CD4-positive, alpha-beta T cell (primary cell): ENCODE measurements at places on chromosomes 7 and 10. TPM values are rescaled to one million over a fixed set of nuclear protein-coding genes. Genes with fewer than 3 reads are reported as not detected.
A peak's percentile ranks its signal among the peaks of the same experiment; 100 is the strongest.

Gene KAZALD1
- not detected for total RNA-seq

Gene ARHGEF35
- 2.0 TPM for total RNA-seq

Gene CFAP43
- total RNA-seq: not detected

Gene PRLHR
- total RNA-seq: not detected

Gene AMPH
- total RNA-seq: not detected

Gene GPR141
- total RNA-seq: not detected

Gene ENKUR
- not detected for total RNA-seq

DNA sequence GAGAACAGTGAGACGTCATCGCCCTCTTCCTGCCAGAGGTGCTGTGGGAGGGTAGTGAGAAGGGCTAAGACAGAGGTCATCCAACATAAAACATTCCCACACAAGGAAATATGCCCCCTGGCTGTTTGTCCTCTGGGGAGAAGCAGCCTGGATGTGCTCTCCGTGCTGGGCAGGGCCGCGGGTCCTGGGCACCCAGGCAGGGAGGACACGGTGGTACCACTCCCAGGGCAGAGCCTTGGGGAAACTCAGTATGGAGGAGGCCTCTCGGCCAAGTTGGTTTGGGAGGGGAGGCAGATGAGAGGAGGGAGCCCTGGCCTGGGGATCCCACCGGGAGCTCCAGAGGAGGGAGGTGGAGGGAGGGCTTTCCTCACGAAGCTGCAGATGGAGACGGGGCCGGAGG, 129.4 kb downstream of the GLRX3 start:
- H3K27ac ChIP-seq: no peak overlapping the region
- no peak overlapping the region for H3K4me3 ChIP-seq
- H3K27me3 ChIP-seq: no peaks in the 10 kb centered on the region
- H3K36me3 ChIP-seq: no peaks in the 10 kb centered on the region

DNA sequence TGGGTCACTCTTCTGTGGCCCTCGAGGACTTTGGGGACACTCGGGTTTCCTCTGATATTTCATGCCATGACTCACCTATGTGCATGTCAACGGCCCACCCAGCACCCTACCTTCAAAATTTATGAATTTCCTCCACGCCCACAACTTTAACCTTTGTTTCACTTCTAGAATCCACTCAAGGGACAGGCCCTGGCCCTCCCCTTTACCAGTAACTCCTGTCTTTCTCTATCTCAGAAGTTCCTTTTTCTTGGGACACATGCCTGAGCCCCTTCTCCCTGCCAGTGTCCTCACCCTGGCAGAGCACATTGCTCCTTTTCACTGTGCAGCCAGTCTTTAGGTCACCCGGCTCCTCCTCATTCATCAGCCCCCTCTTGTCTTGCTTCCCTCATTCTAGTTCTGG, 282.5 kb upstream of the KLF6 start:
- peaks cover 17% of the 10 kb centered on the region for H3K4me1 ChIP-seq
- no peak overlapping the region for H3K27ac ChIP-seq
- no peaks in the 10 kb centered on the region for H3K27me3 ChIP-seq
- no peak overlapping the region for H3K4me3 ChIP-seq
- no peak for DNase-seq

DNA sequence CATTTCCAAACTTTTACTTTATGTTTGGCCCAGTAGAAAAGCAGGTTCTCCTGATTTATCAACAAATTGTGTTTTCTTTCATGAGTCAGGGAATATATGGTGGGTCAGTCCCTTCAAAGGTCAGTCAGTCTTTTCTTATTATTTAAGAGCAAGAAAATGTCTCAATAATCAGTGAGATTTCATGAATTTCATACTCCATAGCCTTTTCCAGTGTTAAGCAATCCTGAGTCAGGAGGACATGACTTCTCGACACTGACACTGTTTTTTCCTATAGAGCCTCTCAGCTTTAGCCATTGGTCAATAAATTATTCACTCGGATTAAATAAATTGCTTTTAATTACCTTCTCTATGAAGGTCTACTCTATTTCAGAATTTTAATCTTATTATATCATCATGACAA, 334.5 kb downstream of the SORCS1 start:
- H3K27me3 ChIP-seq: no peaks in the 10 kb centered on the region
- no peak for DNase-seq
- no peaks in the 10 kb centered on the region for H3K4me1 ChIP-seq
- no peak overlapping the region for H3K4me3 ChIP-seq
- H3K27ac ChIP-seq: no peak overlapping the region

- no peaks in the 10 kb centered on the region for H3K27me3 ChIP-seq
- H3K4me3 ChIP-seq: no peak overlapping the region
- no peaks in the 10 kb centered on the region for H3K36me3 ChIP-seq
- DNase-seq: no peak
- no peaks in the 10 kb centered on the region for H3K4me1 ChIP-seq
Measured at GRCh38 chr10:115082506-115082905, 10.7 kb upstream of the ATRNL1 start.

- H3K27ac ChIP-seq: no peak overlapping the region
- no peak overlapping the region for H3K4me3 ChIP-seq
- DNase-seq: no peak
- no peaks in the 10 kb centered on the region for H3K4me1 ChIP-seq
- no peaks in the 10 kb centered on the region for H3K36me3 ChIP-seq
- no peaks in the 10 kb centered on the region for H3K27me3 ChIP-seq
Measured at GRCh38 chr7:106418094-106418493, 133.3 kb upstream of the NAMPT start.

DNA sequence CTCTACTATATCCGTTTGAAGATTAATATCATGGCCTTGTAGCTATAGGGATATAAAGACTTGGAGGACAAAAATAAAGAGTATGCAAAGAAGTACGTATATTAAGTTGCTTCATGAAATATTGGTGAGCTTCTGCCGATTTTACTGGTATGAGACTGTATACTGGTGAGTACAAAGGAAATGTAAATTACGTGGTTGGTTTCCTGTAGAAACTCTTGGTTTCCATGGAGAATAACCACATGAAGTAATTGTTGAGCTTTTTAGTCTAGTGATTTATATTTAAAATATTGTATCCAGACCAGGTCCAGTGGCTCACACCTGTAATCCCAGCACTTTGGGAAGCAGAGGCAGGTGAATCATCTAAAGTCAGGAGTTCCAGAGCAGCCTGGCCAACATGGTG, 32.2 kb upstream of the GLI3 start:
- no peak for DNase-seq
- H3K36me3 ChIP-seq: no peaks in the 10 kb centered on the region
- H3K4me3 ChIP-seq: no peak overlapping the region
- no peaks in the 10 kb centered on the region for H3K4me1 ChIP-seq
- no peak overlapping the region for H3K27ac ChIP-seq

DNA sequence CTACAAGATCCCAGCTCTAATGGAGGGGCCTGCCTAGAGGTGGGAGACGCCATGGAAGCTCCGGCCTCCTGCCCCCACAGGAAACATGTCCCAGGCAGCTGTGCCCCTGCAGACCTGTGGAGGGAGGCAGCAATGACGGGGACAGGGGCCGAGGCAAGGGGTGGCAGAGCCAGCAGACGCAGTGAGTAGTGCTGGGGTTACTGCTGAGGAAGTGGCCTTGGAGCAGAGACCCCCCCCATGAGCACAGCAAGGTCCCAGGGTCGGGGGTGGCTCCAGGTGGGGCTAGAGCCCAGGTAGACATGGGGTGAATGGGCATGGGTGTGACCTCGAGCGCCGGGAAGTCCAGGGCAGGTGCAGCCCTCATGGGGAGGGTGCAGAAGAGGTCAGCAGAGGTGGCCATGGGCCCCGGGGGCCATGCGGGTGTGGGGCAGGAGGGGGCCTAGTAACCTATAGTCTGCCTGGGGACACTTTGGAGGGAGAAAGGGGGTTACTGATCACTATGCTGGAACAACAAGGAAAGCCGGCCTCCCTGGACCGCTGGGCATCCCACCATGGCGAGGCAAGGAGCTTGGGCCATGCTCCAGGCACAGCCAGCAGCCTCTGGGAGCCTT, 45.5 kb downstream of the JAKMIP3 start:
- DNase-seq: no peak
- no peak overlapping the region for H3K27ac ChIP-seq
- no peaks in the 10 kb centered on the region for H3K27me3 ChIP-seq
- no peaks in the 10 kb centered on the region for H3K4me1 ChIP-seq
- H3K4me3 ChIP-seq: no peak overlapping the region
- no peaks in the 10 kb centered on the region for H3K36me3 ChIP-seq

GRCh38 chr10:124265776-124266467, 152.8 kb downstream of the OAT start:
- H3K4me1 ChIP-seq: no peaks in the 10 kb centered on the region
- no peak overlapping the region for H3K4me3 ChIP-seq
- H3K27me3 ChIP-seq: no peaks in the 10 kb centered on the region
- H3K27ac ChIP-seq: no peak overlapping the region
- no peaks in the 10 kb centered on the region for H3K36me3 ChIP-seq
- no peak for DNase-seq

DNA sequence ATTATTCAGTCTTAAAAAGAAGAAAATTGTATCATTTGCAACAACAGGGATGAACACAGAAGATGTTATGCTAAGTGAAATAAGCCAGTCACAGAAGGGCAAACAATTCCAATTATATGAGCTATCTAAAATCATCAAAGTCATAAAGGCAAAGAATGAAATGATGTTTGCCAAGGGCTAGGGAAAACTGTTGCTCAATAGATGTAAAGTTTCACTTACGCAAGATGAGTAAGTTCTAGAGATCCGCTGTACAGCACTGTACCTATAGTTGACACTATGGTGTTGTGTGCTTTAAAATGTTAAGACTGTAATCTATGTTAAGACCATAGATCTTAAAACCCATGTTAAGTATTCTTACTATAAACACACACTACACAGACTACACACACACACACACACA, 904.6 kb upstream of the LRRN3 start:
- no peaks in the 10 kb centered on the region for H3K4me1 ChIP-seq
- H3K27me3 ChIP-seq: no peaks in the 10 kb centered on the region
- no peaks in the 10 kb centered on the region for H3K36me3 ChIP-seq
- no peak overlapping the region for H3K4me3 ChIP-seq
- H3K27ac ChIP-seq: no peak overlapping the region

DNA sequence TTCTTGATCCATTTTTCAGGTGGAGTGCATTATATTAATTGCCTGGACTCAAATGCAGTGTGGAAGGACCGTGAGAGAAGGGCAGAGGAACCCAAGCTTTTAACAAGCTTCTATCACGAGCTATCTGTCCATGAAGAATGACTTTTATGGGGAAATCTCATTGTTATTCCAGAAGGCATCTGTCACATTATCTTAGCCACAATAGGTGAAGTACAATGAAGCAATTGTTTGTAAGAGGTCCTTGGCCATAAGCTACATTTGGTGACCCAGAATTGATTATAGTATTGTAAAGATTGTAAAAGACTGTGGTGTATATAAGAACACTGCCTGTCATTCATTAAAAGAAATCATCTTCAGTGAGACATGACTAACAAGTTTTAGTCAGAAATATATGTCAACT, 58.6 kb upstream of the RELN start:
- no peak for DNase-seq
- H3K4me1 ChIP-seq: no peaks in the 10 kb centered on the region
- no peak overlapping the region for H3K4me3 ChIP-seq
- H3K27ac ChIP-seq: no peak overlapping the region

GRCh38 chr7:132575982-132576720, at the start of gene PLXNA4:
PLXNA4 (minus strand) TSS chr7:132576470; CDS start chr7:132508693, 67,777 bp downstream.
- H3K27me3 ChIP-seq: peaks cover 80% of the 10 kb centered on the region
- DNase-seq: no peak
- H3K4me3 ChIP-seq: peak within 1 kb of the TSS; percentile 38
- no peaks in the 10 kb centered on the region for H3K36me3 ChIP-seq
- peaks cover 20% of the 10 kb centered on the region for H3K4me1 ChIP-seq
- no peak within 1 kb of the TSS for H3K27ac ChIP-seq

GRCh38 chr7:26460351-26461085, 168.9 kb downstream of the SNX10 start:
- no peaks in the 10 kb centered on the region for H3K36me3 ChIP-seq
- no peaks in the 10 kb centered on the region for H3K27me3 ChIP-seq
- no peak overlapping the region for H3K27ac ChIP-seq
- H3K4me3 ChIP-seq: no peak overlapping the region

GRCh38 chr10:28008054-28008453, 9.2 kb upstream of the ODAD2 start:
- H3K27ac ChIP-seq: no peak overlapping the region
- peaks cover 15% of the 10 kb centered on the region for H3K27me3 ChIP-seq
- no peak overlapping the region for H3K4me3 ChIP-seq
- H3K36me3 ChIP-seq: no peaks in the 10 kb centered on the region

- no peaks in the 10 kb centered on the region for H3K27me3 ChIP-seq
- H3K4me3 ChIP-seq: no peak overlapping the region
- peaks cover 3% of the 10 kb centered on the region for H3K4me1 ChIP-seq
- peaks cover 38% of the 10 kb centered on the region for H3K36me3 ChIP-seq
- H3K27ac ChIP-seq: no peak overlapping the region
- DNase-seq: no peak
Measured at GRCh38 chr7:75889223-75889825, 10.5 kb downstream of the RHBDD2 start.
